ENCODE measurements at places on chromosomes 3 and 15.

DNA sequence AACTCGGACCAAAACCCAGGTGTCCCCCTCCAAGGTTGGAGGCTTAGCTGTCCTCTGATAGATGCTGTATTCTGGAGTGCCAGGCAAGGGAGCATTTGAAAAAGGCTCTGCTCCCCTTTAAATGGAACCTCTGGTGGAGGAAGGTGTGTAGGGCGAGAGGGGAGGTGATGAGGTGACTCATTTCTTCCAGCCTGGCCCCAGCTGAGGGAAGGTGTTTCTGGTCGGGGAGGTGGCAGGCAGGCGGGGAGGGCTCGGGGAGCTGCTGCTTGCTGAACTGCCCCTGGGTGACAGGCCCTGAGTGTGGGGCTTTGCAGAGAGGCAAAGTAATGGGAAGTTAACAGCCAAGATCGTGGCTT, 18.8 kb downstream of the PSTPIP1 start:
- peak; percentile 60 for DNase-seq

DNA sequence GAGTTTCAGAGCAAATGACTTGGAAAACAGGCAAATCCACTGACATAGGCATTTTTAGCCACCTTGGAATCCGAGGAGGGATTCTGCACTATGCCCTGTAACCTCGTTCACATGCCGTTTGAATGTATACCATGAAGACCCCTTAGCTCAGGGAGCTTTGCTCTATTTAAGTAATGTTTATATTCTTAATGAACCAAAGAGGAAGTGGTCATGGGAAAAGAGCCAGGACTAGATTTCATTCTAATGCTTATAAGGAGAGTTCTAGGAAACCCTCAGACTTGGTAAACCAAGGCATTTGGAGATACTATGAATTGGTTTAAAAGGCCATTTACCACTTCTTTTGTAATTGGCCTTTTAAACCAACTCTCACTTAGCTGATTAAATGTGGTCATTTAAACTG, 178.9 kb downstream of the IGF1R start:
- no peak for DNase-seq

GRCh38 chr3:59263152-59263551, 213.3 kb upstream of the CFAP20DC start:
- DNase-seq = no peak

DNA sequence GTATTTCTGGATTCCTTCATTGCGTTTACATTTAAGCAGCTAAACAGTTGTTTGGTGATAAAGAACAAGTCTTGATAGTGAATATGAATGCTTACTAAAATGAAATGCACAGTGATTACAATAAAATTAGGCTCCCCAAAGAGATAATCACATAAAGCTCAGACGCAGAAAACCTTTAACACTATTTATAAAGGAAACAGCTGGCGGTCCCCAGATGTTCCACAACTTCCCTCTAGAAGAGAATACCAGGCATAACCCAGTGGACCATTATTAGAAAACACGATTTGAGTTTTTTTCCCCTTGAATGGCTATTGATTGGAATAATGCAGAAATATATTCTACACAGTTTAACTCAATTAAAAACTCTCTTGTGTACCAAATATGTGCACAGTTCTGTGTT, 573.2 kb downstream of the DIPK2A start:
- no peak for DNase-seq

- DNase-seq = no peak
These were observed 34.9 kb upstream of the CPOX start for GRCh38 chr3:98628317-98628716.

DNA sequence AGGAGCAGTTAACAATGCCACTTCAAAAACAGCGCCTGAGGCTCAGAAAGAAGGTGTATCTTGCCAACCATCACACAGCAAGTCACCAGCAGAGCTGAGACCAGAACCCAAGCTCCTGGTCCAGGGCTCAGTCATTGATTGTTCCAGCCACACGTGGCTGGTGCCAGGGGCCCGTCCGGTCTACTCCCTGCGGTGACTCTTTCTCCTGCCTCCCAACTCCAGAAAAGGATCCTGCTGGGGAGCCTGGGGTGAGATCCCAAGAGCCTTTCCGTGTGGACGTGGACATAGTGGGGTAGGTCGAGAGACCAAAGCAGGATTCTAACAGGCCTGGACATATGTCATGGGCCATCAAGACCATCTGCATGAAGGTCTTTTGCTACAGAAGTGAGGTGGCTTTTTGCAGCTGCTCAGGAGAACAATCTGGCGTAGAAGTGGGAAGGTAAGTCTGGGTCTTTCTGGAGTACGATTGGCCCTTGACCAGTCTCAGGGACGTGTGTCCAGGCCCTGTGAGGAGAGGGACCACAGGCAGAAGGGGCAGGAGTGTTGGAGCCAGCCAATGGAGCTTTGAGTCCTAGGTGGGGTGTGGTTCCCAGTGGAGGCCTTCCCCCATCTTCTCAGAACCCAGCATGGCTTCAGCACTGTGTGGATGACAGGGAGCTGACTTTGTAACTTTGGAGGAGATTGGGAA, 105.4 kb downstream of the HMG20A start:
- DNase-seq = no peak

DNA sequence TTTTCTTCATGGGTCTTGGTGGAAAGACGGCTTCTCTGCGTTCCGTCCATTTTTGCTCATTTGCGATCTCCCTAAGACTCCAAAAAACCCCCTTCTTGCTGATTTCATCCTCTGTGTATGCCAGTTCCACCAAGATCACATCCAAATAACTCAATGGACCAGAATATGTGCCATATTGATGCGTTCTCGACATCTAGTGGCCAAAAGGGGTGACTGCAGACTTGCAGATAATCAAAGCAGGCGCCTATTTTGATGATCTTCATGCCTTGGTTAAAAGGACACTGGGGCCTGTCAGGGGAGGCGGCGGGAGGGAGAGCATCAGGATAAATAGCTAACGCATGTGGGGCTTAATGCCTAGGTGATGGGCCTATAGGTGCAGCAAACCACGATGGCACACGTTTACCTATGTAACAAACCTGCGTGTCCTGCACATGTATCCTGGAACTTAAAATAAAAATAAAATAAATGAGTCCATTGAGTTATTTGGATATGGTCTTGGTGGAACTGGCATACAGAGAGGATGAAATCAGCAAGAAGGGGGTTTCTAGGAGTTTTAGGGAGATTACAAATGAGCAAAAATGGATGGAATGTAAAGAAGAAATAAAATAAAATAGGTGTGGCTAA, 104.2 kb upstream of the RAD18 start:
- DNase-seq = peak; percentile 19

- no peak for DNase-seq
These were observed 200.5 kb downstream of the AKAP13 start for GRCh38 chr15:85580879-85581278.

DNA sequence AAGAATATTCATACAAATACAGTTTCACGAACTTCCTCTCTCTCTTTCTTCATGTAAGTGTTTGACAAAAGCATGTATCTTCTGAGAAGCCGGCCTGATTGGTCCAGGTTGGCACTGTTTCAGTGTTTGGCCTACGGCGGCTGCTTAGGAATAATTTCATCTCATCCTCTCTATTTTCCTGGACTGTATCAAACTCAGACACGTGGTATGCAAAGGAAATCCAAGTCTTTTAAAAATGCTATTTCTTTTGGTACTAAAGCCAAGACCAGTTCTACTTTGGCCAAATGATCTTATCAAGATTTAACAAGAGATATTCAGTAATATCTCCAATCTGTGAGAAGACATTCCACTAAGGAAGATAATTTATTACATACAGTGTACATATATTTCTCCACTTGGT, 152.8 kb downstream of the TIGIT start:
- no peak for DNase-seq

- no peak for DNase-seq
These were observed 96.0 kb upstream of the MELTF start for GRCh38 chr3:197125636-197126035.

DNA sequence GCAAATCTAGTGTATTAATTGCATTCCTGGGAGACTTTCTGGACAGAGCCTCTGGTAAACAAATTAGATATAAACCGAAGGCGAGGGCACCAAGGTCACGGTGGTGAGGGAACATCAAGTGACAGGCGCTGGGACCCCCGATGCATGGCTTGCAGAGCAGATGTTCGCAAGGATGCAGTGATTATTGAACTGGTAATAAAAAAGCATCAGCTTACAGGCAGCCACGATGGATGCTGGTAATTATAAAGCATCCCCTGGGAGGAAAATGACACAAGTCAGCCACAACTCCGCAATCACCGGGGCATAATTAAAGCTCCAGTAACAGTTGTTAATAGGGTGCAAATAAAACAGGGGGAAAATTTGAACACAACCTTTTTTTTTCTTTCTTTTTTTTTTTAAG, 231.1 kb upstream of the DPH6 start:
- no peak for DNase-seq

DNA sequence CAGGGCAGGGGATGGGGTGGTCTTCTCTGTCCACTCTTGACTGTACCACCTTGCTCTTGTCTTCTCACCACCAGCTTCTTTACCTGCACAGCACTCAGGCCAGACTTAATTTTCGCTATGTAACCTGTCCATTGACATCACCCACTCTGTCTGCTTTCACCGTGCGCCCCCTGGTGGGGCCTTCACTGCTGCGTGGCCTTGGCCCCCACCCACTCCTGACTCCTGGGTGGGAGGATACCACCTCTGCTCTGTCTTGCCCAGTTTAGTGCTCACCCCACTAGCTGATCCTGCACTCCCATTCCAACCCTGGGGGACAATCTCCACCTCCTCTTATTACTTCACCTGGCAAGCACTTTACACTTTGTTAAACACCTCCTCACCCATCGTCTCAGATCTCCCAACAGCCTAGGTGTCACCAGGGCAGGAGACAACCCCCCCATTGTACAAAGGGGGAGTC, 17.7 kb downstream of the PTH1R start:
- DNase-seq = no peak

- peak; percentile 66 for DNase-seq
These were observed 28.9 kb upstream of the ICE2 start for GRCh38 chr15:60507596-60508424.

DNA sequence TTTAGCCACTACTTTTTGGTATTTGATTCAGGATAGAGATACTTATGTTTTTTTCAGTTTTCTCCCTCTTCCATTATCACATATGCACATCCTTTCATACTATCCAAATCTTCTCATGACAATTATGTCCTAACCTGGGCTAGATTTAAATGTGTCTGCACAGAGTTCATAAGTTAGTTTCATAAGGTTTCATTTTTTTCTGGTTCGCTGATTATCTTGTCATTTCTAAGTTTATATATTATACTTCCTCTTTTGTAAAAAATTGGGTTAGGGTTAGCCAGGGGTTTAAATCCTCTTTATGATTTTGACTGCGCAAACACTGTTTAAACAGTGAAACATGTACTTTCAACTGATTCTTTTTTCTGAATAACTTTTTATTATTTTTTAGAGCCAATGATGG, 148.6 kb downstream of the SST start:
- no peak for DNase-seq

- DNase-seq = no peak
These were observed 32.6 kb downstream of the PRKCD start for GRCh38 chr3:53193466-53194209.

GRCh38 chr15:58805095-58805494, 34.0 kb downstream of the MINDY2 start:
- DNase-seq = no peak
